Fibroblast of skin of back (primary cell): ENCODE measurements at places on chromosomes 4 and X.

- DNase-seq, result no peak
These were observed 31.8 kb downstream of the MSL3 start for GRCh38 chrX:11789809-11790208.

- DNase-seq, result no peak
These were observed 41.0 kb upstream of the ZNF330 start for GRCh38 chr4:141179474-141180373.

DNA sequence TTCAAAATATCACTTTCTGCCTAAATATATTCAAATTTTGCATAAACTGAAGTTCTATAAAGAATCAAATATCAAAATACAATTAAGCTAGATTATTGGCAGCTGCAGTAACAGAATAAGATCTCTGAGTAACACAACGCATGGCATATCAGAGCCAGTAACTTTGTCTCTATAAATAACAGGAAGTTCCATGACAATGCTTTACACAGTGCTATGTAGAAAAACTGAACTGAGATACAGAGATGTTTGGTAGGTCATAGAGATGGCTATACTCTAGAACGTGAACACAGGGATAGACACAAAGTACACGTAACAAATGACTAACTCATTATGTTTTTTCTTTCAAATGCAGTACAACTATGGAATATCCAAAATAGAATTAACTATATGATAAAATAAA lies 18.2 kb downstream of the UBE2D3 start:
- DNase-seq, result no peak

DNA sequence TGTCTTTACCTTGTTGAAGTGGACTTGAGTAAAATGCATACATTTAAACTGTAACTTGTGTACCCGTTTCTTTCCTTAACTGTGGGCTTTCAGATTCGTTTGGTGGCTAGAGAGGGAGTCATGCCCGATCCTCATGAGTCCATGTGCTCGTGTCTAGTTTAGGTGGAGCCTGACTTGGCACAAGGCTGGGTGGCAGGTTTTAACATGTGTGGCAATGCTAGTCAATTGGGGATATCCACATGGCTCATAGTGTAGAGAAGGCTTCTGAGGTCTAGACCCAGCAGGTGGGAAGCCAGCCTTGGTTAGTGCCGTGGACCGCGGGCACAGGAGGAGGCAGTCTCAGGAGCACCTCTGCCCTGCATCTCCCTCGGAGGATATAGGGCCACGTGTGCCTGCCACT lies 48.5 kb upstream of the CLCN4 start:
- DNase-seq, result no peak

DNA sequence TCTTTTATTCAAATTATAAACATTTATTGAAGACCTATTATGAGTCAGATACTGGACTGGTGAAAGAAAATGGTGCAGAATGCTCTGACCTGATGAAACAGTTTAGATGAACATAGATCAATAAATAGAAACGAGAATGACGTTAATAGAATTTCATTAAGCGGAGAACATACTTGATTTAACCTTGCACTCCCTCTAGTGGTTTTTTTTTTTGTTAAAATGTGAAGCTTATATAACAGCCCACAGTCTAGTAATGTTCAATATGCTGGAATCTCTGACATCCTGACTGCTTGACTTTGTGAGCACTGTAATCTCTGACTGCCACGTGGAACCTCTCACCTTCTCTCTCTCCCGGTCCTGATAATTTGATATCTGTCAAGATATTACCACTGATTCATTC lies 32.3 kb downstream of the HDAC8 start:
- peak; percentile 19 for DNase-seq

GRCh38 chr4:5959211-5959982 lies 58.8 kb downstream of the C4orf50 start:
- no peak for DNase-seq

DNA sequence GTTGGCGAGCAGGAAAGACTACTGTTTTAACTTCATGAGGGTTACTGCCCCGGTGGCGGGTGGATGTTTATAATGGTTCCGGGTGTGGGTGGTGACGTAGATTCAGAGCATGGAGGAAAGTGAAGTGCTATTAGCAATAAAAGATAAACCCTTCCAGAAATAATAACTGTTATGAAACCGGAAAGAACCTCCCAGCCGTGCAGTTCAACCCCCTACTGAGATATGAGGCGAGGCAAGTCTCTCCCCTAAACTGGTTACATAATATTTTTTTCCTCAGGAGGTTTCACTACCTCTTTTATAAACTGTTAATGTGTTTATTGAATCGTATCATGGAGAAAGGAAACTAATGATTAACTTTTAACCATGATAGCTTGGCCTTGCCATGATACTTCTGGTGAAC lies 33.9 kb upstream of the STIM2 start:
- no peak for DNase-seq

DNA sequence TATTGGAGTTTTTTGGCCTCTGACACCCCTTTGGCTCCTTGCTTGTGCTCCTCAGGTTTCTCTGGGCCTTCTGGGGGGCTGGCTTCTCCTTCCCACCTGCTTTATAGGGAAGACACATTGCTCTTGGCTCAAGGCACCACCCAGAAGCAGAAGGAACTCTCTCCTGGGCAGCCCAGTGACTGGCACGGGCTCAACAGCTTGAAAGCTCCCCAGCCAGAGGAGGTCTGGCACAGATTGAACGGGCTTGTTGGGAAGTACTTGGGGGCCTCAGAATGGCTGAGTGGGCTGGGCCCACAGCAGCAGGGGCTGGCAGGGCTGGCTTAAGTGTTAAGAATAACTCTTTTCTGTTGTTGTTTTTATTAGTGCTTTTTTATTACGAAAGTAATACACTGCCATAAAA lies 11.2 kb upstream of the ZNF185 start:
- DNase-seq, result no peak

DNA sequence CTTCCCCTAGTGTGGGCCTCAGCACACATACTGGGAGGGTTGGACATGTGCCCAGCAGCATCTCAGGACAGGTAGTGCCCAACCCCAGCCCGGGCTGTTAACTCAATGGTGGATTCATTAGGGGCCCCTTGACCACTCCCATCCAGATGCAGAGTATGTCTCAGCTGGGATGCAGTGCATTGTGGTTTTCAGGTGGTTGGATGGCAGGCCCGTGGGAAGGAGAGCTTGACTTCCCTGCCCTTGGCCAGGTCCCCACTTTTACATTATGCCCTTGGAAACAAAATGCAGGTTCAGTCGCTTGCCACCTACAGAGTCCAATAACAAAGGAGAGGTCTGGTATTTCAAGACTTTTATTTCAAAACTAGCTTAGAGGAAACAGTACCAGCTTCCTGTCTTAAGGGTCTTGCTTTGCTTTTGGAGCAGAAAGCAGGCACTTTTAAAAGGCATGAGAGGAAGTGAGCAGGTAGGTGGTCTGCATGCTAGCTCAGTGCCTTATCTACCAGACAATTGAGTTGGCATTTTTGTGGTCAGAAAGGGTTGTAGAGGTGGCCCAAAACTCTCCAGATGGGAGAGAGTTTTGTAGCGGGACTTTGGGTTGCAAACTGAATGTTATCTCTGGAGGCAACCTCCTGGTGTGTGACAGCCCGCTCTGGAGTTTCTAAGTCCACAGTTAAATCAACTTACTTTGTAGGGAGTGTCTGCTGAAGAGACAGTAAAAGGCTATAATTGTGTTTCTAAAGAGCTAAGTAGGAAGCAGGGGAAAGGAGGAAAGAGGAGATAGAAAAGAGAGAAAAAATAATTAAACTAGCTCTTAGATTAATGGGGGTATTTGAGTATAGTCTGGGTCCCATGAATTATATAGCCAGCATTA lies 171.0 kb downstream of the GALNTL6 start:
- DNase-seq, result no peak

- DNase-seq, result no peak
These were observed 293.4 kb upstream of the TENM3 start for GRCh38 chr4:181949704-181950312.

- DNase-seq, result no peak
These were observed 629.2 kb downstream of the KLHL13 start for GRCh38 chrX:117487421-117487820.

- no peak for DNase-seq
These were observed 36.1 kb downstream of the DCK start for GRCh38 chr4:71029504-71029903.

DNA sequence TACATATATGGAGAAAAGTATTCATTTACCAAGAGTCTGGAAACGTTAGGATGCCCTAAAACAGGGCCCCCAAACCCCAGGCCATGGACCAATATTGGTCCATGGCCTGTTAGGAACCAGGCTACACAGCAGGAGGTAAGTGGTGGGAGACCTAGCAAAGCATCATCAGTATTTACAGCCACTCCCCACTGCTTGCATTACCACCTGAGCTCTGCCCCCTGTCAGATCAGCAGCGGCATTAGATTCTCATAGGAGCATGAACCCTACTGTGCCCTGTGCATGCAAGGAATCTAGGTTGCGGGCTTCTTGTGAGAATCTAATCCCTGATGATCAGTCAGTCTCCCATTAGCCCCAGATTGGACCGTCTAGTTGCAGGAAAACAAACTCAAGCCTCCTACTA lies 62.3 kb downstream of the USP38 start:
- DNase-seq, result no peak

GRCh38 chrX:153926858-153927671 lies 1.0 kb upstream of the ARHGAP4 start:
- DNase-seq, result peak; percentile 44

GRCh38 chr4:54155936-54156335 lies 56.0 kb downstream of the GSX2 start:
- DNase-seq, result no peak

- no peak for DNase-seq
These were observed 208.4 kb upstream of the TRAM1L1 start for GRCh38 chr4:117293784-117294183.

- DNase-seq, result no peak
These were observed 2.9 kb upstream of the OTUD5 start for GRCh38 chrX:48960291-48960690.

GRCh38 chrX:129496625-129497024 lies 26.7 kb downstream of the SMARCA1 start:
- peak; percentile 56 for DNase-seq

DNA sequence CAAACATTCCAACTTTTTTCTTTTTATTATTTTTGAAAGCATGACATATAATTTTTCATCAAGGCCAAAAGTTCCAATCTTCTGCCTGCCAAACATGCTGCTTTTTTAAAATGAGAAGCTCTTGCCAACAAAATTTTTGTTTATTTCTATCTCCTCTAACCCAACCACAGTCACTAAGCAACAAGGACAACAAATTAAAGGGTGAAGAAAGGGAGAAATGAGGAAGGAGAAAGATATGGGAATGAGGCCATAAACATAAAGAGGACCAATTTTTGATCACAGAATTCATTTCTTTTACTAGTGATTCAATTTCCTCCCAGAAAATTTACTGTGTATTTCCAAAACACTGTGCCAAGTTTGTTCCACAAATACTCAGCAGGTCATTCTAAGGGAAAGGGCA lies 537.0 kb upstream of the DIAPH2 start:
- no peak for DNase-seq

DNA sequence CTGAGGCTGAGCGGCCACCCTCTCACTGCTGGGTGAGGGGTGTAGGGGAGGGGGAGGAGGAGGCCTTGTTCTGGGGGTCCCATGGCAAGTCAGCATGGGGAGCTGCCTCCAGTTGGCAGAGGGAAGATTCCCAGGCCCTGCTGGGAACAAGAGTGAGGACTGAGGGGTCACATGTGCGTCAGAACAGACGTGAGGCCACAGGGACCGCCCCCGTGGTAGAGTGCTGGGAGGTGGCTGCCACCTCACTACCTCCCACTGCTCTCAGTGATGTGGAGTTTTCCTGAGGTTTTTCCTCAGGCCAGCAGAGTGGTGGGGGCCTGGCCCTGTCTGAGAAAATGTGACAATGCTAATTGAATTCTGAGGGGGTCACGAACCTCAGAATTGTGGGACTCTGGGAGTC lies 568 bp downstream of the MAGEC1 start:
- no peak for DNase-seq

GRCh38 chrX:139834879-139835278 lies 98.0 kb downstream of the ATP11C start:
- DNase-seq, result no peak

GRCh38 chr4:140163029-140163810 lies 9.2 kb upstream of the MAML3 start:
- DNase-seq, result peak; percentile 75

DNA sequence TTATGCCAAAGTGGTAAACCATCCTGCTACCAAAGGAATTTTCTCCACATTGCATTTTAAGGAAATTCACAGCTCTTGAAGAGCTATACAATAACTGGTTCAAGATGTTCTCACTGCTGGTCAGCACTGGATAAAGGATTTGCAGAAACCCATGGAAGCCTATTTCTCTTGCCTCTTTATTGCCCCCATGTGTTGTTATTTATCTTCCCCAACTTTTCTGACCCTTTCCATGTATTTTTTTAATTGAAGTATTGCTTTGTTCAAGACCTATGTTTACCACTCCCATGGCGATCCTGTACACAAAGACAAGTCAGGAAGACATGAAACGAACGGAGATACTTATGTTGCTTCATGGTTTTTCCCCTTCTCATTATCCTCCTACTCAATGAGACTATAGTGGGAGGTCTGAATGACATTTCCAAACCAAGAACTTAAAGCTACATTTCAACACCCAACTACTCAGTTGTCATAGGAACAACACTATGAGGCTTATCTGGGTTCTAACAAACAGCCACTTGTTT lies 566.4 kb upstream of the DIPK2B start:
- peak; percentile 57 for DNase-seq

- DNase-seq, result no peak
These were observed 20.1 kb upstream of the CXCR3 start for GRCh38 chrX:71638409-71638808.

DNA sequence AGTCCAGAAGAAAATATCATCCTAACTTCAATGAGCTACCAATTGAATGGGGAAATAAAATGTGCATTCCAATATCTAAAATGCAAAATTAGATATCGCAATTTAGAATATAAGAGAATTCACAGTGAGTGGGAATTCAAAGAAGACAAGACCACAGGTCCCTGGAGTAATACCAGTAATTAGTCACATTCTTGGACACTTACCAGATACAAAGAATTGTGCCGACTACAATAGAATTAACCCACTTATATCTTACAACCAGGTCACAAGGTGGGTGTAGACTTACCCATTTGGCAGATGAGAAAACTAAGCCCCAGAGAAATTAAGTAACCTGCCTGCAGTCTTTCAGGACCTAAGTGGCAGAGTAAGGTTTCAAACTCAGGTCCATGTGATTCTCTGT lies 84.3 kb upstream of the C1QTNF7 start:
- no peak for DNase-seq

DNA sequence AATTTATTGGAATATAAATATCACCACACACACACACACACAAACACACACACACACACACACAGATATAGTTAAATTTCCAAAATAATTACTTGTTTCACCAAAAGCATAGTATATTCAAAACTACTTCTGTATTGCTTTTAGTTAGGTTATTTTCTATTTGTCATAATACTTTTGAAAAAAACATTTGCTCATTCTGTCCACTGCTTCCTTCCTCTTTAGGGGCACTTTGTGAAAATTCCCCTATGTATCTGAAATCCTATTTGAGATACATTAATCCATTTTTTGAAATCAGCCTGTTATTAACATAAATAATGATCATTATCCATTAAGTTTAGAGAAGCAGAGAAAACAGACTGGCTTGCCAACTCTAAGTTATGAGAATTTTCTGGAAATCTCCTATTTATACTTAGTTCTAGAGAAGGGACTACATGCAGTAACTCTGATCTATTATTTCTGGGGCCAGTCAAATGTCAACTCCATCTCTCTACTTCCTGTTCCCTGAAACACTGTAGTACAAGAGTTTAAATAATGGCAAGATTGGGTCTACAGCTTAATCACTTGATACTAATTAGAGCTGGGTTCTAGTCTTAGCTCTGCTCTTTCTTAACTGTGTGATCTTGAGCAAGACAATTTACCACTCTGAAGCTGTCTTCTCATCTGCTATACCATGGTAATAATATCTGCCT lies 54.4 kb upstream of the GPR174 start:
- DNase-seq, result no peak
